ENCODE measurements at places on chromosomes 16 and 17.

- no peak for DNase-seq
These were observed 1183.2 kb downstream of the CDH11 start for GRCh38 chr16:63938661-63939060.

- no peak for DNase-seq
These were observed 40.7 kb downstream of the ADCY9 start for GRCh38 chr16:4075534-4075933.

GRCh38 chr17:2421315-2422147 lies 20.7 kb upstream of the MNT start:
- no peak for DNase-seq

- DNase-seq: no peak
These were observed 80.6 kb downstream of the C16orf95 start for GRCh38 chr16:87236516-87237115.

- DNase-seq: no peak
These were observed 65.3 kb upstream of the NUDT7 start for GRCh38 chr16:77657016-77657415.

DNA sequence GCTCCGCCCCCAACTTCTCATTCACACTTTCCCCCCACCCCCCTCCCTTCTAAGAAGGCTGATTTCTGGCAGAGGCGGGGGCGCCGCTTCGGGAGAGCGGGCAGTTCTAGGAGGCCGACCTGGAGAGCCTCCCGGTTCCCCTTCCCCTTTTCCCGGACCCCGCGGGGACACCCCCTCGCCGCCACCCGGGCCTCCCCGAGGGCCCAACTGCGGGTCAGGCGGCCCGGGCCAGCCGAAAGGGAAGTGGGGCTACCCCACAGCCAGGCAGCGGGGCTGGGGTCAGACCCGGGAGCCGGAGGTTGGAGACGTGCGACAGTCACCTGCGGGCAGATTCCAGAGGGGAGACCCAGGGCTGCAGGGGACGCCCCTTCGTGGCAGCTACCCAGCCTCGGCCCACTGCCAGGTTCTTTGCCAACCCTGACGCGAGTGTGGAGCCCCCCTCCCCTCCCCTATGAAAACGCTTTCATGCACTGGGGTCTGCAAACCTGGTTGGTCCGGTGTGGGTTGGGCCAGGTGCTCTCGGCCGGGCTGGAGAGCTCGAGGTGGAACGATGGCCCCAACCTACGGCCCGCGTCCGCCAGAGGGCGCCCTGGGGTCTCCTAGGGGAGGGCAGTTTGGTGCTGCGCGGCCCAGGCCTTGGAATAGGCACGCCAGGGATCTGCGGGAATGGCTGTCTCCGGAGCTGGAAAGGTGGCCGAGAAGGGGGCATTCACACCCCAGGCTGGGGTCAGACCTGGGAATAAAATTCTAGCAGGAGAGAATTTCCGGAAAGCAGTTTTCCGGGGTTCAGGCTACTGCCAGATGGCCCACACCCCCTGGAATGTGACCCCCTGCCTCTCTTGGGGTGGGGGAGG lies 721 bp upstream of the SOCS3 start:
- peak; percentile 82 for DNase-seq

DNA sequence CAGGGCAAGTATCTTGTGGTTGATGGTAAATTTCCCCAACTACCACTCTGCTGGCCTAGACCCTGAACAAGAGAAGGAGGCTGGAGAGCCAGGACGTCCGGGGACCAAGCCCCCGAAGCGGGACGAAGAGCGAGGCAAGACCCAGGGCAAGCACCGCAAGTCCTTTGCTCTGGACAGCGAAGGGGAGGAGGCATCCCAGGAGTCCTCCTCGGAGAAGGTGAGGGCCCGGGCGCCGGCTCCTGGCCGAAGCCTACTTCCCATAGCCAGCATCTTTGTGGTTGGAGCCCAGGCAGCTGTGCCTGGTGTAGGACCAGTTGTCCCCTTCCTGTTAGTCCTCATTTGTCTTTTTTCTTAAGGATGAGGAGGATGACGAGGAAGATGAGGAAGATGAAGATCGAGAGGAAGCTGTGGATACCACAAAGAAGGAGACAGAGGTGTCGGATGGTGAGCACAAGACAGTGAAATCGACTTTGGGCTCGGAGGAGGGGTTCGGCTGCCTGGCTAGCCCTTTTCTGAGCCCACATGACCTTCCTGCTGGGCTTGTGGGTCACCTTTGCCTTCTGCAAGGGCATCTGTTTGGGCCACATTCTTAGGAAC lies 11.8 kb downstream of the SETD1A start:
- DNase-seq: no peak

DNA sequence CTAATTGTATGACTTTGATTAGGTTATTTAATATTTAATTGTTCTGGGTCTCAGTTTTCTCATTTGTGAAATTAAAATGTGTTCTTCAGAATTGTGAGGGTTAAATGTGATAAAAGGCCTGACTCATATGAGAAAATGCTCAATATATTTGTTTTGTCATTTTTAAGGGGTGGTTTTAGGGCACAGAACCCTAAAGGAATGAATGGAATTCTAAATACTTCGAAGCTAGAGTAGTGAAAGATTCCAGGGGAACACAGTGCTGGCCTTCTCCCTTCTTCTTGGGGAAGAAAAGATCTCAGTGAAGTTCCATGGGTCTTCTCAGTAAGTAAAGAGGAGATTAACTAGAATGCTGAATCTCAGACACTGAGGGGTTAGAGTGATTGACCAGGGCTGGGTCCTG lies 3.9 kb upstream of the SMPD3 start:
- no peak for DNase-seq

- DNase-seq: no peak
These were observed 16.7 kb downstream of the SBK1 start for GRCh38 chr16:28308794-28309584.

DNA sequence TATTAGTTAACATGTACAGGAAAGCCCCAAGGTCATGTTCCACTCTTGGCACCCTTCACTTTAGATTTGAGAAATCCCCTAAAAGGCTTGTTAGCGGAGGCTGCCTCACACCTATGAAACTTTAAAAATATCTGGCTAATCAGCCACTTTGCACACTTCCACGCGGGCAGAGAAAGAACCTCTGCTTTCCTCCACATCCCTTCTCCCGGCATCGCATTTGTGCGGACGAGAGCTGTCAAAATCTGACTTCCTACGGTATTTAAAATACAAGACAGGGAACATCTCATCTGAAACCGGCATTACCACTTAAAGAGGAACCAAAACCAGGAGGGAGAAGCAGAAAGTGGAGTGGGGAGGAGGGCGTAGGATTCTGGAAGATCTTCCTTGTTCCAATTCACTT lies 422.3 kb downstream of the TMEM114 start:
- DNase-seq: no peak

GRCh38 chr17:45077643-45078042 lies 16.5 kb downstream of the NMT1 start:
- peak; percentile 3 for DNase-seq

DNA sequence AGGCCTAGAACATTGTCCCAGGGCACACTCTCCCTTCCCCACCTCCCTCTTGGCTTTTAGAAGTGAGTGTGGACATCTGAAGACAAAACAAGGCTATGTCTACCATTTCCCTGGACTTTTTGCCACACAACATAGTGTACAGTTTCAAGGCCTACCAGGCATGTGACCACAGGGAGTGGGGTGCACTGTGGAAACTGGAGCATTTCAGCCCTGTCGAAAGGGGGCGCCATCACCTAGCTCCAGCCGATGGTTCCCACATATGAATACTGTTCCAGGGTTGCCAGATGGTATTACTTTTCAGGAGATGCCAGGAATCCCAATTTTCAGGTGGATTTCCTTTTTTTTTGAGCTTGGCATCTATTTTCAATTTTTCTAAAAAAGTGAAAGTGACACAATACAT lies 140.7 kb downstream of the KATNIP start:
- DNase-seq: peak; percentile 4

DNA sequence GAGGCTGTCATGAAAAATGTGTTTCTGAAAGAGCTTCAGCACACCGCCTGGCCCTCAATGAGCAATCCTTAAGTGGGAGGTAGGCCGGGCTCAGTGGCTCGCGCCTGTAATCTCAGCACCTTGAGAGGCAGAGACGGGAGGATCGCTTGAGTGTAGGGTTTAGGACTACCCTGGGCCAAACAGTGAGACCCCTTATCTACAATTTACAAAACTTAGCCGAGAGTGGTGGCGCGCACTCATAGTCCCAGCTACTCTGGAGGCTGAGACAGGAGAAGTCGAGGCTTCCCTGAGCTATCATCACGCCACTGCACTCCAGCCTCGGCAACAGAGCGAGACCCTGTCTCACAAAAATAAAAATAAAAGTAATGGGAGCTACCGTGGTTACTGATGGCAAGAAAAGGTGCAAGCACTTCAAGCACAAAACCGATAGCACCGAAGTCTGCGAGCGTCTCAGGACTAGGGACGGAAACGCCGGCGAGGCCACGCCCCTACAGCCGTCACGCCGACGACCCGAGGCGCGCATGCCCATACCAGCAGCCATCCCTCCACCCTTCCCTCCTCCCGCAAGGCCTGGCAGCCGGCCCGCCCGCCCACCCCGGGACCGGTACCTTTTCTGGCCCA lies 607 bp downstream of the THUMPD1 start:
- DNase-seq: peak; percentile 89

GRCh38 chr16:83899272-83899897 lies 470 bp downstream of the MLYCD start:
- DNase-seq: peak; percentile 8

- no peak for DNase-seq
These were observed 906 bp upstream of the FOXL1 start for GRCh38 chr16:86577314-86577971.

GRCh38 chr17:28983286-28984230 lies 22.3 kb downstream of the SEZ6 start:
- DNase-seq: no peak

DNA sequence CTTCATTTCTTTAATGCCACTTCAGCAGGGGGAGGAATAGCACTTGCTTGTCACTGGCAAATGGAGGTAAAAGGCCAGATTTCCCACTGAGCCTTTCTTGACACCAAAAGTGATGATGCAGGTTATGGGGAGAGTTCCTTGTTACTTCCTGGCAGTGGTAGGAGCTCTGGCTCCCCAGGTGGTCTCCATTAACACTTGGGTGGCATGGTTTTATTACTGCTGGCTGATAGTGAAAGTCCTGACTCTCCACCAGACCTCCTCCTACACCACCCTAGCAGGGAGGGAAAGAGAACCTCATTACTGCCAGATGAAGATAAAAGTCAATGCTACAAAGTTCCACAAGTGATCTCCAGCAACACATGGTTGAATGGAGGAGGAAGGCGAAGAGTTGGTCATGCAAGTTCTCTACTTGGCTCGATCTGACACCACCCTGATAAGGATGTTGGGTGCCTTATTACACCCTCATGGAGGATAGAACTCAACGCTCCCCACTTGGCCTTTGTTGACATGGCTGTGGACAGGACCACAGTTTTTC lies 152.7 kb upstream of the GNAO1 start:
- DNase-seq: no peak

- no peak for DNase-seq
These were observed 452.2 kb downstream of the XYLT1 start for GRCh38 chr16:17018585-17018939.

GRCh38 chr16:59047114-59047513 lies 313.0 kb upstream of the GOT2 start:
- DNase-seq: no peak

GRCh38 chr16:70653809-70654771 lies 7.7 kb downstream of the IL34 start:
- peak; percentile 74 for DNase-seq

DNA sequence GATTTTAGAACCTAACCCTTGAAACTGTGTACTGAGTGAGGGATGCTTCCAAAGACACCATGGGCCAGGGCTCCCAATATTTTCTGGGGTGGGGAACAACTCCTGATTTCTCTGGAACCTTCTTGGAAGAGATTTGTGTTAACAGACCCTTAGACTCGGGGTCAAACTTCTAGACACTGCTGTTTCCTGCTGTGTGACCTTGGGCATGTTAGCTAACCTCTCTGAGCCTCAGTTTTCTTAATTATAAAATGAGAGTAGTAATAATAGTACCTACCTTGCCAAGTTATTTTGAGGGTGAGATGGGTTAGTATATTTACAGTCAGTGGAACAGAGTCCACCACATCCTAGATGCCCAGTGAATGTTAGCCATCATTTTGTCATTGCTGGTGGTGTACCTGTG lies 18.8 kb downstream of the POLR3E start:
- no peak for DNase-seq

DNA sequence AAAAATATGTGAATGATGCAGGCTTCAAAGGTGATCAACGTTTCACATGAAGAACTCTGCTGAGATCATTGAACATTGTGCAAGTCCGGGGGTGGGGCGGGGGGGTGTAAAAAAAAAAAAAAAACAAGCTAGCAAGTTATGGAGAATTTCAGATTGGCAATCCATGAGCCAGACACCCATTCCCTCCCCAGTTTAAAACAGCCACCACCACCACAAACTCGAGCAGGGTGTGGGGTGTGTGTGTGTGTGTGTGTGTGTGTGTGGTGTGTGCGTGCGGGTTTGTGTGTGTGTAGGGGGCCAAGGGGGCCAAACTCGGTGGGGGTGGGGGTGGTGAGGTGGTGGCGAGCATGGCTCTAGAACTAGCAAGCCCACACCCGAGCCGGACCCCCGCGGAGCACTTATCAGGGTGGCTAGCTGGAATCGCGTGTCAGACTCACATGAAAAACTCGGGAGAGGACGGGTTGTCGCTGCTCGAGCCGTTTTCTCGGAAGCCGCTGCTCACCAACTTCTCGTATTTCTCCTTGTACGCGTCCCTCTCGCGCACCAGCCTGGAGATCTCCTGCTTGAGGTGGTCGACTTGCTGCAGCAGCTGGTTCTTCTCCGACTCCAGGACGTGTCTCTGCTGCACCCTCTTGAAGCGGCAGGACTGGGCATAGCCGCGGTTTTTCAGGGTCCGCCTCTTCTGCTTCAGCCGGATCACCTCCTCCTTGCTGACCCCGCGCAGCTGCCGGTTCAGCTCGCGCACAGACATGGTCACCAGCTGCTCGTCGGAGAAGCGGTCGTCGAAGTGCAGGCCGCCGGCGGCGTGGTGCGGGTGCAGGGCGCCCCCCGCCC lies 2.0 kb downstream of the MAF start:
- DNase-seq: peak; percentile 50

DNA sequence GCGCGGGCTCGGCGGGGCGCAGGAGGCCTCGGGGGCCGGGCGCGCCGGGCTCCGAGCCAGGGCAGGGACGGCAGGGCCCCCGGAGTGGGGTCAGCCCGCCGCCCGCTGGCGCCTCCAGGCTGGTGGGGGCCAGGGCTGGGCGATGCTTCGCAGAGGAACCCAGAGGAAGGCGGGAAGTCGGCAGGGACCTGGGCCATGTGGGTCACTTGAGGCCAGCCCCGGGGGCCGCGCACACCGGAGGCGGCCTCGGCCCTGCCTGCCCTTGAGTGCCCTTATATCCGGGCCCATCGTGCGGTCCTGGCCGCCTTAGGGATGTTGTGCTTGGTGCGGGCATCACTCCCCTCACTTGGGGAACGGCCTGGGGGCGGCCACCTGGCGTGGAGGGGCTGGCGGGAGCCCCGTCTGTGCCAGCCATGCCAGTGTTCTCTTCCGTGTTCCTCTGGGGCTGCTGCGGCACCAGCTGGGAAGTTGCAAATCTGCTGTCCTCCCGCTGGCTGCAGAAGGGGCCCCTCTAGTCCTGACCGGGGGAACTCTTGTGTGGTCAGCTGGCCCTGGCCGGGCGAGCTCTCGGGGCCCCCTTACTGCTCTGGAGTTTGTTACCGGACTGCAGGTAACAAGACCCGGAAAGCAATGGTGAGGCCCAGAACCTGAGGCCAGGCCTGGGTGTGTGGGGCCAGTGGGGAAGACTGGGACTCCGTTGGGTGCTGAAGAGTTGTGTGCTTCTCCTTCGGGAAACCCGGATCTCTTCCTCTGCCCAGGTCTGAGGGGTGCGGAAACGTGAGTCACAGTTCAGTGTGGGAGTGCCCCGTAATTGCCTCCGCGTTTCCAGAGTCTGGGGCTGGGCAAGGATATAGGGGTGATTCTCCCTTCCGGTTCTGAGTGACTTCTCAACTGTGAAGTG lies 849 bp downstream of the CAPN15 start:
- peak; percentile 36 for DNase-seq

GRCh38 chr16:85514295-85514597 lies 98.9 kb upstream of the GSE1 start:
- DNase-seq: no peak

Measured in CD4-positive, alpha-beta T cell treated with Interleukin-4 for 4 hours (primary cell).